ENCODE measurements at places on chromosomes 6 and 20.

- DNase-seq: no peak
These were observed 64.4 kb upstream of the TFB1M start for GRCh38 chr6:155378724-155379123.

DNA sequence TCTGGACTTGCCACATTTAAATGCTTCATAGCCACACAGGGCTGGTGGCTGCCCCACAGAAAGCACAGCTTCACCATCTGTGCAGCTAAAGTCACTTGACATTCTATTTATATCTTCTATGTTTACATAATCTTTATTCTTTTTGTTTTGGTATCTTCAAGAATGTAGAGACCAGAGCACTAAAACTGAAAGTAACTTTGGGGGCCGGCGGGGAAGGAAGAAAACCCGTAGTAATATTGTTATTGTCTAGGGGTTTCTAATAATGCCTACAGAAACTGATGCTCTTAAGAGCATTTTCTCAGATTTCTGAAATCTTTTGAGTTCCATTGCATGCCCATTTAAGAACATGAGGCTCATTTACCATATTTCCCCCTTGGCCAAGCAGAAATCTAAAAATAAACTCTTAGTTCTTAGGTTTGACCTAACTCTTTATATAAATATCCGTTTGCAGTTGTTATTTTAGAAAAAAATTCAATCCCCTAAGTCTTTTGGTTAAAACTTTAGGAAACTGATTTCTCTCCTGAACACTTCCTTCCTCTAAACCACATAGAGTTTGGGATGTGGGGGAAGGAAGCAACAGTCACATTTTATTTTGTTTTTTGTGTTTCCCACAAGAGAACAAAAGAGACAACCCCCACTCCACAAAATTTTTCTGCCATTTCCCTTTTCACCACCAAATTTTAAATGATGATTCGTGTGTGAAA lies 207.6 kb downstream of the OGFRL1 start:
- no peak for DNase-seq

- no peak for DNase-seq
These were observed 22.9 kb downstream of the OR2B2 start for GRCh38 chr6:27889275-27889627.

GRCh38 chr6:139161817-139162284 lies 27.0 kb downstream of the HECA start:
- DNase-seq: no peak

GRCh38 chr6:72936766-72937559 lies 288.3 kb downstream of the KHDC1L start:
- no peak for DNase-seq

GRCh38 chr20:19661717-19662636 lies 96.1 kb upstream of the RIN2 start:
- DNase-seq: peak; percentile 70

DNA sequence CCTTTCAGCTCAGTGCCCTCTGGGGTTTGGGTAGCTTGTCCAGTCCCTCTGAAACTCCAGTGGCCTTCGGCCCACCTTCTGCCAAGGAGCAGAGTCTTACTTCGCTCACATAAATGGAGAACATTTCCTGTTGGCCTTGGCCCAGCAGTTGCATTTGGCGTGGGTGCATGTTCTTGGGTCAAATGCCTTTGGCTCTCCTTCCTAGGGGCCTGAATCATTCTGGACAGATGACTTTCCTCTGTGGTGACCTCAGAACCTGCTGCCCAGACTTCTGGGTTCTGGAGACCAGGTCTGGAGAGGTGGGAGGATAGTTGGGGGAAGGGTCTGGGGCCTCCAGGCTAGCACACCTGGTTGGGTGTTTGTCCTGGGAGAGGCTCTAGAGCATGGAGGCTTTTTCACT lies 29.3 kb downstream of the BCAS4 start:
- no peak for DNase-seq

GRCh38 chr6:69456086-69456485 lies 340.7 kb downstream of the LMBRD1 start:
- DNase-seq: no peak

DNA sequence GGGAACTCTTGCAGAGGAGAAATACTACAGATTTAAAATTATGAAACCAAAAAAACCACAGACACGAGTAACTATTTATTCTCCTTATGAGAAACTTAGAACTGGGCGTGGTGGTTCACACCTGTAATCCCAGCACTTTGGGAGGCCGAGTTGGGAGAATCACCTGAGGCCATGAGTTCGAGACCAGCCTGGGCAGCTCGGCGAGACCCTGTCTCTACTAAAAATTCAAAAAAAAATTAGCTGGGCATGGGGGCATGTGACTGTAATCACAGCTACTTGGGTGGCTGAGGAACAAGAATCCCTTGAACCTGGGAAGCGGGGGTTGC lies 36.8 kb downstream of the SSR1 start:
- no peak for DNase-seq

DNA sequence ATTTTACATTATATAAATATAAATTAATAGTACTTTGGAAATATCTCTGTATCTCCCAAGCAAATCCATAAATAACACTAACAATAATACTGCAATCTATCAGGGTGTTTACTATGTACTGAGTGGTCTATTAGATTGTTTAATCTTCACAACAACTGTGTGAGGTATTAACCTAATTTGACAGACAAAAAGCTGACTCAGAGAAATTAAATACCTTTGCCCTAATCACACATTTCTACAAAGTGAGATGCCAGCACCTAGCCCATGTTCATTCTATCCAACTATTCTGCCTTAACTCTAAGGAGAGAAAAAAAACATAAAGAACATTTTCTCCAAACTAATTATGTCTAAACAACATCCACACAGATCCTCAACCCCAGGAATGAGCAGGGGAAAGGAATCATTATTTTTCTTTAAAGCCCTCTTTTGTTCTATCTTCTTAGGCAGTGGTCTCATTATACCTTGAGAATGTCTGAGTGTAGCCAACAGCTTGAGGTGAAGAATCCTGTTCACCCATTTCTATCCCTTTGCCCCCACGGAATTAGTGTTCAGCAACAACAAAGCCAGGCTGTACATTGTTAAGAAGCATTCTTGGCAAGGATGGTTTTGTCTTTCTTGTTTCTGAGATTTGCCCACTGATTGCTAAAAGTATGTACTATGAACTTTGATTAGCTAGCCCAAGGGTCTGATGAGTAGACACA lies 42.7 kb downstream of the PRL start:
- no peak for DNase-seq

DNA sequence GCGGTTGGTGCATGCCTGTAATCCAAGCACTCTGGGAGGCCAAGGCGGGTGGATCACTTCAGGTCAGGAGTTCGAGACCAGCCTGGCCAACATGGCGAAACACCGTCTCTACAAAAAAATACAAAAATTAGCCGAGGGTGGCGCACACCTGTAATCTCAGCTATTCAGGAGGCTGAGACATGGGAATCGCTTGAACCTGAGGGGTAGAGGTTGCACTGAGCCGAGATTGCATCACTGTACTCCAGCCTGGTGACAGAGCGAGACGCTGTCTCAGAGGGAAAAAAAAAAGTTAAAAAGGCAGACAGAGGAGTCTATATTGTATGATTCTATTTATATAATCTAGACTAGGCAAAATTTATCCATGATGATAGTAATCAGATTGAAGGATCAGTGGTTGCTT lies 27.3 kb upstream of the PLCG1 start:
- DNase-seq: no peak

DNA sequence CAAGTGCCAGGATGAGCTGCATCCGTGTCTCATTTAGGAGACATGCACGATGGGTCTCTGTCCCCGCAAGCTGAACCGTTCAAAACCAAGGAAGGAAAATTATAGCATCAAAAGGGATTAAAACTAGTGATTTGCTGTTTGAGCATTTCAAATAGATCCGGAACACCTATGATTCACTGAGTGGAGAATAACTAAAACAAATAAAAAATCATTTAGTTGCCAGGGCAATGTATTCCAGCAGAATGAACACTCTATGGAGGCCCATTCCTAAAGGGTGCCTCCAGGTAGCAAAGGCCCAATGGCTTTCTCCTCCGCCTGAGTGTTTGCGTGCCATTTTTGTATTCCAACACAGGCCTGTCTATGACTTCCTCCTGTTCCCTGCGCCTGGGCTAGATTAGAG lies 354.8 kb downstream of the ZFAND3 start:
- no peak for DNase-seq

DNA sequence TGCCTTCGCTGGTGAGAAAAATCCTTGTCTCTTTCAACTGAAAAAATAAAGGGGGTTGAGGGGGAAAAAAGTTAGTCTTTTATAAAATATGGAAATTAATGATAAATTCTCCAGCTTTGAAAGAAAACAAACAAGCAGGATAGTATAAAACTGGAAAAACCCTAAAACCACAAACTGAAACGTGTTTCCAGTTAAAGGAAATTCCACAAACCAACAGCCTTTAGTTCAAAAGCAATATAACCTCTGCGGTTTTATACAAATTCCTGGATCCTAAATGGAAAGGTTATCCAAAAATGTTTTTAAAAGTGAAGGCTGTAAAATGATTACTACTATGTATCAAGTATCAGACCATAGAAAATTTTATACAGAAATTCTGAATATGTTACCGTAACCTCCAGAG lies 55.6 kb downstream of the BMP5 start:
- DNase-seq: no peak

GRCh38 chr6:134809130-134809529 lies 140.8 kb downstream of the ALDH8A1 start:
- no peak for DNase-seq

DNA sequence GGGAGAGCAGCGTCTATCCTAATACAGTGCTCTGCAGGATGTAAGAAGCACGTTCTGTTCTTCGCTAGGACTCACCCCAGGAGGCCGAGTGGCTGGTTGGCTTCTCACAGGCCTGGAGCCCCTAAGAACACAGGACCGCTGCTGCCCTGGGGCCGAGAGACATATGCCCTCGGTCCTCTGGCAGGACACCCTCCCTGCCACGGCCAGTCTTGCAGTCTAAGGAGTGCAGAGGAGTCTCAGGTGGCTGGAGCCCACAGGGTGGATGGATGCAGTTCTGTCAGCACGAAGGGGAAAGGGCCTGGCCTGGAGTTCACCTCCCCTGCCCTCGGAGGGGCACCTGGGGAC lies 96.5 kb downstream of the SMOC2 start:
- DNase-seq: no peak

- DNase-seq: no peak
These were observed 61.2 kb upstream of the SGK1 start for GRCh38 chr6:134379076-134379475.

- DNase-seq: no peak
These were observed 38.4 kb upstream of the TBXT start for GRCh38 chr6:166206066-166206465.

DNA sequence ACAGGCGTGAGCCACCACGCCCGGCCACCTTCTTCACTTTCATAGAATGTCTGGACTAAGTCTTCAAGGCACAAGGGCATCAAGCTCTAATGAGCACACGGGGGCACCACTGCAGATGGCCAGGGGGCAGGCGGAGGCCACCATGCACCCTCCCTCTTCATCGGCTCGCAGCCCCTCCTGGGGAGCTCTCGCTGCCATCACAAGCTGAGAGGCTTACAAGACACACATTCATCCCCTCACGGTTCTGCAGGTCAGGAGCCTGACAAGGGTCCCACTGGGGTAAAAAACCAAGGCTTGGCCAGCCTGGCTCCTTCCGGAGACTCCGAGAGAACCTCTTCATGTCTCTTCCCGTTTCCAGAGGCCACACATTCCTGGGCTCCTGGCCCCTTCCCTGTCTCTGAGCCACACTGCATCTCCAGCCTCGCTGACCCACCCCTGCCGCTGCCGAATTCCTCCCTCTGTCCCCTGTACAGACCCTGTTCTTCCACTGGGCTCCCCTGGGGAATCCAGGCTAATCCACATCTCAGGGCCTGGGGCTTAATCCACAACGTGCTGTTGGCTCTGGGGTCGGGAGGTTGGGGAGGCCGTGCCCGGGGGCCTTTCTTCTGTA lies 19.8 kb downstream of the DLL1 start:
- DNase-seq: no peak

- no peak for DNase-seq
These were observed 41.9 kb downstream of the TRAM2 start for GRCh38 chr6:52534966-52535390.

- DNase-seq: no peak
These were observed 258.3 kb upstream of the TCF21 start for GRCh38 chr6:133630651-133631050.

GRCh38 chr20:1905009-1905408 lies 9.8 kb downstream of the SIRPA start:
- no peak for DNase-seq

GRCh38 chr6:47353871-47354270 lies 44.2 kb upstream of the TNFRSF21 start:
- no peak for DNase-seq

GRCh38 chr6:52995913-52996645 lies 995 bp upstream of the GSTA4 start:
- no peak for DNase-seq

DNA sequence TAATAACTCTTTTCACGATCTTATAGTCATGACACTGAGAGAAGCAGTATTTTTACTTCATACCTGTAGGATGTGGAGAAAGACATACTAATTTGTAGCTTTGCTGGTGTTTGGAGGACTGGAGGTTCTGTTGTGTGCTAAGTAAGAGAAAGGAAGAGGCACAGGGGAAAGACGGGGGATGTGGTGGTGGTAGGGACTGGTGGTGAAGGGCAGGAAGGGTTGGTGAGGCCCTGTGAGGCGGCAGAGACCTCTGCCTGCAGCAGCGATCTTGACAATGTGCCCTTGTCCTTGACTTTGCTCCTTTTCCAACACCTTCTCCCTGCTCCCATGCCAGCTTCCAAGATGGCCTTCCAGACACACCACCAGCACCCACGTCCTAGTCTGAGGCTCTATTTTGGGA lies 32.6 kb upstream of the MPC1 start:
- DNase-seq: no peak

All from NCI-H1105 (cell line).